Amniotic stem cell (primary cell): ENCODE measurements at places on chromosomes 16 and 17.

GRCh38 chr17:30398328-30399041 lies 19.8 kb downstream of the CPD start:
- DNase-seq: no peak

DNA sequence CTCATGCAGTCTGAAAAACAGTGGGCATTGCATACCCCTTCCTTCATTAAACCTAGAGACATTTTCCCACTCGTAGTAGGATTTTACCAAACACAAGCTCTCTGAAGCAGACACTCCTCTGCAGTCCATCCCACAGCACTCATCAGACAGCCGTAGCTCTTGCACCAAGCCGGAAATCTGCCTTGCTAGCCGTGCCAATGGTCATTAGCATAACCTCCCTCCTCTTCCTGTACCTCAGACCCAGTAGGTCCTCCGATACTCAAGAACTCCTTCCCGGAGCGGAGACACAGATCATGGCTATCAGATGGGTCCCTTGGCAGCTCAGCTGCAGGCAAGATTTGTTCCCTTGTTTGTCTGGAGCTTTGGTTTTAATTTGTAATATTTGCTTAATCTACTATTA lies 483.1 kb upstream of the PSMD7 start:
- DNase-seq: no peak

- no peak for DNase-seq
Observed at GRCh38 chr16:67886387-67886786, 1.7 kb downstream of the NRN1L start.

- DNase-seq: no peak
Observed at GRCh38 chr16:14502256-14502875, 127.7 kb downstream of the PARN start.

GRCh38 chr16:82655072-82655714 lies 28.4 kb downstream of the CDH13 start:
- no peak for DNase-seq

- no peak for DNase-seq
Observed at GRCh38 chr16:65122724-65123395, 997 bp upstream of the CDH11 start.

DNA sequence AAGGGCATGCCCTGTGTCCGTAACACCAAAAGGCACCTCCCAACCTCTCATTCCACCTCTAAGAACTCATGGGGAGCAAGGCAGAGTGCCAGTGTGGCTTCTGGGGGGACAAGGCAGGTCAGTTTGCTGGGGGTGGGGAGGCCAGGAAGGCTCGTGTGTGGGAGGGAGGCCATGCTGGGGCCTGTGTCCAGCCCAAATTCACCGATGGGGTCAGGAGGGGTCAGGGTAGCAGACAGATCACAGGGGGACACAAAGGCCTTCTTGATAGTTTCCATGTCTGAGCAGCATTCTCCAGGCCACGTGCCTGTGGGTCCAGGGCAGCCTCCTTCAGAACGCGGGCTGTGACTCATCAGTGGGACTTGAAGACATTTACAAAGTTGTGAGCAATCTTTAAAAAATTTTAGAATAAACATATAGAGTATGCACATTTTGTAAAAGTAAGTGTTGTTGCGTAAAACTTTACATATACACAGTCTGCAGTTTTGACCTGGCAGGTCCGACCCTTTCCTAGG lies 20.9 kb downstream of the SPACA3 start:
- DNase-seq: peak; percentile 92

DNA sequence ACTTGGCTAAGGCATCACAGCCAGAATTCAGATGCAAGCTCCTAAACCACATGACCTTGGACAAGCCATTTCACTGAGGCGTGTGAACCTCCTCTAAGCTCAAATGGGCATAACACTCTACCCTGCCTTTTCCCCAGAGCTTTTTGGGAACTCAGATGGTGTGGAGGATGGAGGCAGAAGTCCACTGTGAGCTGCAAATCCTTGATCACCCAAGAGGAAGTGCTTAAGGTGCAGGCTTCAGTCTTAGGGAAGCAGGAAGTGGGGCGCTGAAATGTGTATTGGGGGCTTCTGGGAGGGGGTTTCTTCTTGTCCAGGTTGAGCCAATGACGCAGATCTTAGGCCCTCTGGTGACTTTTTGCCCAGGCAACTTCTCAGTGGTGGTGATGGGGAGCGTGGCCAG lies 12.9 kb downstream of the CIITA start:
- no peak for DNase-seq

- DNase-seq: no peak
Observed at GRCh38 chr16:80947708-80948625, 58.7 kb downstream of the CMC2 start.

GRCh38 chr16:3095869-3096268 lies 3.2 kb downstream of the ZSCAN10 start:
- no peak for DNase-seq

DNA sequence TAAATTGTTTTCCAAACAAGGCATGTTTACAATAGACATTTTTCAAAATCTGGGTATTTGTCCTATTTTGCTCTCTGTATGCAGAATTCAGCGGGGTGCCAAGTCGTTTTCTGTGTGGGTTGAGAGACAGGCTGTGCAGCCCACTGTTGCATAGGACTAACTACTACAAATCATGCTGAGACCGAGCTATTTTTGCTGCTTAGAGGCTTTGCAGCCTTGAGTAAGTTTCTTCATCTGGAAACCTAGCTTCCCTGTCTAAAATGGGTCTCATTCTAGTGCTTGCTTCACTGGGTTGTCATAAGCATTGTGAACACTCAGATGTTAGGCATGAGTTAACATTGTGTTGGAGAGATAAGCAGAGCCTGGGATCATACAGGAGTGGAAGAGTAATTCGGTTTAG lies 1.3 kb downstream of the PRPSAP2 start:
- no peak for DNase-seq

DNA sequence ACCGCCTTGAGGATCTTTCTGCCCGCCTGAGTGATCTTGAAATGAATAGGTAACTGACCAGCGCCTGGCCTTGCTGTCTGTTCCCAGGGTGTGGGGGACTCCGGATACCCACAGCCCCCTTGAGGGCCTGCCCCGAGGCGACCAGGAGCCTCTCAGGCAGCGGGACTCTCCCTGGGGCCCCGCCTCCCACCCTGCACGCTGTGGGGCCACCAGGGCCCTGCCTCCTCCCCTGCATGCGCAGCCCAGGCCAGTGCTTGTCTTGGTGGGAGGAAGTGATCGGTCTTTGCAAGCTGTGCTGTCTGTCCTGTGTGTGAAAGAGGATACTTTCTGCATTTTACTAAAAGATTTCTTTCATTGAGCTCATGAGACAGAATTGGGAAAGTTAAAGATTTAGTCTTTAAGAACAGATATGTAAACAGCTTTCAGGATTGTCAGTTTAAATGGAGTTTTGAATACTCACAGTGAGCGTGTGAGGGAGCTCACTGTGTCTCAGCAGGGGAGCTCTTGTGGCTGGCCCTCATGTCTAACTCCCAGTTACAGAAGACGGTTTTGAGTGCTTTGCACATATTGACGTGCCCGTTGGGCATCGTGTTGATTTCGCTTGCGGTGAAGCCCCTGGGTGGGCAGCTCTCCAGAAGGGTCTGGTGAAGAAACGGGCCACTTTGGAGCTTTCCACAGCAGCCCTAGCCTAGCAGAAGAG lies 36.1 kb upstream of the CAPN15 start:
- no peak for DNase-seq

- DNase-seq: no peak
Observed at GRCh38 chr17:16947470-16947869, 24.4 kb downstream of the TNFRSF13B start.

- no peak for DNase-seq
Observed at GRCh38 chr17:43631429-43631828, 30.3 kb downstream of the MEOX1 start.

- DNase-seq: no peak
Observed at GRCh38 chr16:57150682-57151330, 35.0 kb downstream of the PSME3IP1 start.

DNA sequence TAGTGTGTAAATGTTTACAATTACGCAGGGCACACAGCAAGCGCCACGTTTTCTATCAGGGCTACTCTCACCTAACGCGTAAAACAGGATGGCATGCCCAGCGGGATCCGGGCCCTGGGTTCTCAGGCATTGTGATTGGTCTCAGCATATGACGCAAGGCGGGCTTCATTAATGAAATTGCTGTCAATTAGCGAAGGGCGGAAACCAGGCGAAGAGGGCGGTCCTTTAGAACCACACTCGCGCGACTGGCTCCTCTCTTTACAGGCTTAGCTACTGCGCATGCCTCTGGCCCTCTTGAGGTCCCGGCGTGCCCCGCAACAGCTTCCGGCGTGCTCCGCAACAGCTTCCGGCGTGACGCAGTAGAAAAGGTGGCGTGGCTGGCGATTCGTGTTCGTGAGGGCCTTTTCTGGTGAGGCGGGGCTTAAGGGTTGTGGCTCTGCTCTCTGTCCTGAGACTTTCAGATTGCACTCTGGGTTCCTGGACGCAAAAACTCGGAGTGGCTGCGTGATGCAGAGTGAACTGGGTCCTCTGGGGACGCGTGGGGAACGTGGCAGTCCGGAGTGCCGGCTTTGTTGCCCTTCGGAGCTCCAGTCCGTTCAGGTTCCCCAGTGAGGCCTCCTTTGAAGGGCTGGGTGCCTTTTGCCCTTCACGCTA lies 9.2 kb downstream of the OR2C1 start:
- DNase-seq: peak; percentile 95

DNA sequence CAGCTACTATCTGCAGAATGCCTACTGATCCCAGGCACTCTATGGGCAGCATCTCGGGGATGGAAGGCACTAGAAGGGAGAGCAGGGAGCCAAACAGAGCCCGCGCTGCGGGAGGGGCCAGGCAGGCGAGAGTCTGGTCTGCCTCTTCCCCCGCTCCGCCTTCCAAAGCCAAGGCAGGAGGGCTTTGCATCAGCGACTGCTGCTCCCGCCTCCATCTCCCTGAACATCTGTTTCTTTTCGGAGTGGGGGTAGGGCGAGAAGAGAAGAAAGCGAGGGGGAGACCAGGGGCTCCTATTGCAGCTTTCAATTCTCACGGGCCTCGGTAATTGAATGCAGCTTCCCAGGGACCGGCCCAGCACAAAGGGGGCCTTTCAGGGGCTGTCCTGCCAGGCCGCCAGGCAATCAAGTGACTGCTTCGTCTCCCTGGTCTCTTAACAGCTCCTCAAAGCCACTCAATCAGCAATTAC lies 31.4 kb upstream of the CDC42EP4 start:
- DNase-seq: no peak

GRCh38 chr16:4389051-4389955 lies 17.7 kb downstream of the VASN start:
- no peak for DNase-seq

- DNase-seq: no peak
Observed at GRCh38 chr17:30395398-30396022, 16.8 kb downstream of the CPD start.

GRCh38 chr17:15342460-15342859 lies 1.1 kb upstream of the TEKT3 start:
- no peak for DNase-seq

DNA sequence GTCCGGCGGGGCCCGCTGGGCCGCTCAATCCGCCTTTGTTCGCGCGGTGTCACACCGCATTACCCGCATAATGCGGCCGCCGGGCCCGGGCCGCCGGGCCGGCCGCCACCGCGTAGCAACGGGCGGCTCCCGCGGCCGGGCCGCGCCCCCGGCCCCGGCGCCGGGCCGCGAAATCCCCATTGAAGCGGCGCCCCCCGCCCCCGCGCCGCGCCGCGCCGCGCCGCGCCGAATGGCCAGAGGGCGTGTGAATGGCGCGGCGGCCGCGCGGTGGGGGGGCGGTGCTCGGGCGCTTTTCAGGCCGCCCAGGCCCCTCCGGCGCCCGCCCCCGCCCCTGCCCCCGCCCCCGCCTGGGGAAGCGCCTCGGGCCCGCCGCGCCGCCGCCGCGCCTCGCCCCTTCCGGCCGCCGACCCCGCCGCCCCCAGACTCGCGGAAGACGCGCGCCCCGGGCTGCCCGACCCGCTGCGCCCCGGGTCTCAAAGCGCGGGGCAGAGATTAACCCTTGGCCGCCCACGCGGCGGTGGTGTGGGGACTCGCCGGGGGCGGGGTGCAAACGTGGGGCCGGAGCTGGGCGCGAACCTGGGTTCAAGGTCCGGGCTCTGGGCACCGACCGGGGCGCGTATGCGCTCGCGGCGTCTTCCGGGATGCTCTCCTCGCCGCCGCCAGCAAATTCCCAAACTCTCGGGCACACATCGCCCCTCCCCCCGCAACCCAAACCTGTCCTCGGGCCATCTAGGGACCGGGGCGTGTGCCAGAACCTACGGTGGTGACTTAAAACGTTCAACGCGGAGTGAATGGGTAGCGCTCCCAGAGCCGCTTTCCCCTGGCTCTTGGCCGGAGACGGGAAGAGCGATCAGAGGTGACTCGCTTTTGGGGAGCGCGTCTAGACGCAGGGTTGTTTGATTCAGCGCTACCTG lies 46.7 kb downstream of the WNT3 start:
- DNase-seq: no peak

- DNase-seq: peak; percentile 20
Observed at GRCh38 chr16:69930117-69930776, 20.9 kb upstream of the CLEC18A start.

- peak; percentile 66 for DNase-seq
Observed at GRCh38 chr17:67194134-67194533, 50.9 kb downstream of the HELZ start.

DNA sequence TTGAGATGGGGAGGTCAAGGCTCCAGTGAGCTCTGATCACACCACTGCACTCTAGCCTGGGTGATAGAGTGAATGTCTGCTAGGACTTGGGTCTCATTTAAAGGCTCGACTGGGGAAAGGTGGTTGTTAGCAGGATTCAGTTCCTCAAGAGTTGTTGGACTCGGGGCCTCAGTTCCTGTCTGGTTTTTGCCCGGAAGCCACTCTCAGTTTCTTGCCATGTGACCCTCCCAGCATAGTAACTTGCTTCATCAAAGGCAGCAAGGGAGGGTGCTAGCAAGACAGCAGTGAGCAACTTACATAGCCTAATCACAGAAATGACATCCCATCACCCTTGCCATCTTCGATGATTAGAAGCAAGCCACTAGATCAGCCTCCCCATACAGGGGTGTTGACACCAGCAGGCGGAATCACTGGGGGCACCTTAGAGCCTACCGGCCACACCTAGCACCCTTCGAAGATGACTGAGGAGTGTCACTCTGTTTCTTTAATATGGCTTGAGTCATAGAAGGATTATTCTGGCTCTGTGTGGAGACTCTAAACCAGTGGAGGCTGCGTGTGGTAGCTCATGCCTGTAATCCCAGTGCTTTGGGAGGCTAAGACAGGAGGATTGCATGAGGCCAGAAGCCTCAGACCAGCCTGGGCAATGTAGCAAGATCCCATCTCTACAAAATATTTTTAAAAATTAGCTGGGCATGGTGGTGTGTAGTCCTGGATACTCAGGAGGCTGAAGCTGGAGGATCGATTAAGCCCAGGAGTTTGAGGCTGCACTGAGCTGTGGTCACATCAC lies 13.2 kb upstream of the SCNN1B start:
- DNase-seq: no peak

- DNase-seq: peak; percentile 77
Observed at GRCh38 chr16:88264641-88265285, 118.0 kb upstream of the ZNF469 start.

GRCh38 chr16:50201787-50202186 lies 48.7 kb downstream of the TENT4B start:
- no peak for DNase-seq
